ENCODE measurements at places on chromosomes 6 and 20.

DNA sequence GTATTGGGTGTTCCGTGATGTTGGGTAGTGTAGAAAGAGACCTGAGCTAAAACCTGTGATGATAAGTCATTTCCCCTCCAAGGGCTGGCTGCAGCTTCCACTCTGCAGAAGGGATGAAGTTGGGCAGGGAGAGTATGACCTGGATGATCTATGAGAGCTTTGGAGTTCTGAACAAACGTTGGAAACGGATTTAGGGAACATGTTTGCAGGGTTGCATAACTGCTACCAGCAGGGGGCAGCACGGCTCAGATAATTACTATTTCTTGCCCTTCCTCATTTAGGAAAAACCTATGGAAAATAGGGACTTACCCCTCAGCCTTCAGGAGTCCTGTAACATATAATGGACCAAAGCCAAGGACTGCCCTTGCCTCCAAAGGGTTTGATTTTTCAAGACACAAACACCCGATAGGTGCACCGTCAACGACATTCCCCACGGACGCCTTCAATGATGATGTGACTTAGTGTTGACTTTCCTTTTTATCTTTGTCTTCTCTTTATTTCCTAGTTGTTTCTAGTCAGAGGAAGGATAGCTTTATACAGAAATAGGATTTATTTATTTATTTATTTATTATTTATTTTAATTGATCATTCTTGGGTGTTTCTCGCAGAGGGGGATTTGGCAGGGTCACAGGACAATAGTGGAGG, 164.9 kb upstream of the SASH1 start:
- DNase-seq = no peak

DNA sequence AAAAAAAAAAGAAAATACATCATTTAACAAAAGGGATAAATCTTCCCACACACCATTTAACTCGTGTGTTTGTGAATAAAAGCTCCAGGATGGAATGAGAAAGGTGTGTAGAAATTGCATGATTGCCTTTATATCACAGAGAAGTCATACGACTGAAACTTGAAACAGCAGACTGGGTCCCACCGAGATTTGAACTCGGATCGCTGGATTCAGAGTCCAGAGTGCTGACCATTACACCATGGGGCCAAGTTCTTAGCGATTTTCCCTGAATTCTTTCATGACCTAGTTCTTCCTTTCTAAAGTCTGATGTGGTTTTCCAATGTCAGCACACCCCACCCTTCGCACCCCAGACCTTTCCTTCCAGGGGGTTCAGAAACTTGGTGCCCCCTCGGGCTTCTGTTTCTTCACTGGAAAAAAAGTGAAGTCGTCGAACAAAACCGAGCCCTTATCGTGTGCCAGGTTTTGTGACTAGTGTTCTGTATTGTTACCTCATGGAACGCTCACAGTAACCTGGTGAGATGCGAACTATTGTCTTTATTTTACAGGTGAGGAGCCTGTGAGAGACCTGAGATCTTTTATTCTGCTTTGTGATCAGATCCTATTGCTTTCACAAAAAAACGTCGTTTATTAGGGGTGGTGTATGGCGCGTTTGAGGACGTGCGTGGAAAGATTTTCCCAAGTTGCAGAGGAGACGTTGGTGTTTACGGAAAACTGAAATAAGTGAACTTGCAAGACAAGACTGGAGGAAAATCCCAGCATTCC, 120.8 kb downstream of the OR2B2 start:
- no peak for DNase-seq

- no peak for DNase-seq
Measured at GRCh38 chr6:39320363-39320984, 2.0 kb downstream of the KCNK16 start.

- no peak for DNase-seq
Measured at GRCh38 chr20:3996399-3996798, 19.0 kb downstream of the RNF24 start.

- no peak for DNase-seq
Measured at GRCh38 chr6:68639211-68639610, 4.1 kb downstream of the ADGRB3 start.

- peak; percentile 46 for DNase-seq
Measured at GRCh38 chr6:38057994-38058393, 238.5 kb downstream of the ZFAND3 start.

DNA sequence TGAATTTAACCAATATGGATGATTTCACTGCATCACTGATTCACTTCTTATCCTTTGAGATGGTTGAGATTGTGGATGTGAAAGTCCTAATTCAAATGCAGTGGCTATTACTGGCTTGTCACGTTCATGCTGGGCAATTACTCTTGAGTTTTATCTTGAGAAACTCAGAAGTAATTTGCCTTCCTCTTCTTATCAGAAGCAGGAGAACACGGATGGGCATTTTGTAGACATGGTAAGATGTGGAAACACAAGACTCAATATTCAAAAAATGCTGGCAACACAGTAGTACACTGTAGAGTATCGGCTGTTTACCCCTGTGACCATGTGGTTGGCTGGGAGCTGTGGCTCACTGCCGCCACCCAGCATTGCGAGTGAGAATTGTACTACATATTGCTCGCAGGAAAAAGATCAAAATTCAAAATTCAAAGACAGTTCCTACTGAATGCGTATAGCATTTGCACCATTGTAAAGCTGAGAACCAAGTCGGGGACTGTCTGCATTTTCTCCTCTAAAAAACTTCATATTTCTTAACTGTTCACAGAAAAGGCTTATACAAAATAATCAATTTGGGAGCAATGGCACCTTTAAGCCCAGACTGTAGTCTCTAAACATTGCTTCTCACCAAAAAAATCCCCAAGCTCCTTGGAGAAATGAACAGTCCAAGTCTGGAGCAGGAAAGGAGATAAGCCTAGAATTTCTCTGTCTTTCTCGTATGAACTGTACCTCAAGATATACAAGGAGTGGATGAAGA, 61.9 kb upstream of the ELOVL5 start:
- DNase-seq = peak; percentile 32

DNA sequence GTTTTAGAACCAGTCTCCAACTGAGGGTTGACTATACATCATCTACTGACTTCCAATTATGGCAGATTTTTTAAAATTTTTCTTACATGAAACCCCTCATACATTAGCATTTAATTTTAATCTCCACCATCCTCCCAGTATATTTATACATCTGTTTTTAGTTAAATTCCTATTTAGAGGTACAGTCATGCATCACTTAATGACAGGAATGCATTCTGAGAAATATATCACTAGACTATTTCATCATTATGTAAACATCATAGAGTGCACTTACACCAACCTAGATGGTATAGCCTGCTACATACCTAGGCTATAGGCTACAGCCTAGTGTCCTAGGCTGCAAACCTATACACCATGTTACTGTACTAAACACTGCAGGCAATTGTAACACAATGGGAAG, 316.7 kb upstream of the MARCKS start:
- DNase-seq = no peak

- no peak for DNase-seq
Measured at GRCh38 chr6:83442752-83443151, 11.9 kb upstream of the ME1 start.

GRCh38 chr6:34514593-34515472, 41.3 kb downstream of the SPDEF start:
- no peak for DNase-seq

- no peak for DNase-seq
Measured at GRCh38 chr6:92110403-92110802, 1309.0 kb downstream of the EPHA7 start.

- DNase-seq = no peak
Measured at GRCh38 chr20:49496043-49496442, 13.6 kb upstream of the KCNB1 start.

- DNase-seq = no peak
Measured at GRCh38 chr6:112352101-112352500, 5.0 kb downstream of the RFPL4B start.

- no peak for DNase-seq
Measured at GRCh38 chr6:36268478-36269275, 1.2 kb upstream of the PNPLA1 start.

DNA sequence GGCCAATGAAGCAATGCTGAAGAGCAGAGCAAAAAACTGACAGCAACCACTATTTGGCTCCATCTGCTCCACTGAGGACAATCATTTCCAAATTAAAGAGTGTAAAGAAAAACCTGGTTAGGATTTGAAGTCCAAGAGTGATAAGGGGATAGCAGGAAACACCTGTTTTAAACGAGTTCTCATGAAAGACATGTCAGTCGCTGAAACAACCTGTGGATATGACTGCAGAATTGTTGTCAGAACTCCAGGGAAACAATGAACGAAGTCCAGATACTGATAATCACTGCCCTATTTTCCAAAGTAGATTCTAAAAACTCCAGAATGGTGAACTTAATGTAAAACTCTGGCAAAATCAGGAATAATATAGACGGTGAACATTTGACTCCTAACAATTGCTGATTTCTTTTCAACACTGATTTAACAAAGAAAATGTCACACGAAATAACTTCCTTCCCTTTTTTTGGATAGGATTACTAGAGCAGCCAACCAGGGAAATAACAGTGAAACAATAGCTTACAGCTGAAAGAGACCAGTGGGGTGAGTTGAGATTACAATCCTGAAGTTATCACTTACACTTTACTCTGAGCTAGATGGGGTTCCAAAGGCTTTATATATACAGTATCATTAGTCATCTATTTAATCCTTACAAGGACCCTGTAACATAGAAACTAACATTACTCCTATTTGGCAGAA, 83.7 kb downstream of the ELOVL5 start:
- no peak for DNase-seq

- DNase-seq = no peak
Measured at GRCh38 chr20:33839591-33839990, 28.4 kb downstream of the CHMP4B start.

- DNase-seq = no peak
Measured at GRCh38 chr6:151176911-151177770, 62.6 kb upstream of the AKAP12 start.

DNA sequence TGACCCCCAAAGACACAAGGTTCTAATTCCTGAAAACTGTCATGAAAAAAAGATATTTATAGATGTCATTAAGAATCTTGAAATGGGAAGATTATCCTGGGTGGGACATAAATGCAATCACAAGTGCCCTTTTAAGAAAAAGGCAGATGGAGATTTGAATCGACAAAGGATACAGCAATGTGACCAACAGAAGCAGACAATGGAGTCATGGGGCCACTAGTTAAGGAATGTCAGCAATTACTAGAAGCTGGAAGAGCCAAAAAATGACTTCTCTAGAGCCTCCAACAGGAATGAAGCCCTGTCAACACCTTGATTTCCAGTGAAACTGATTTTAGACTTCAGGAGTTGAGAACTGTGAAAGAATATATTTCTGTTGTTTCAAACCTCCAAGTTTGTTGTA, 448.5 kb downstream of the MEI4 start:
- DNase-seq = no peak

DNA sequence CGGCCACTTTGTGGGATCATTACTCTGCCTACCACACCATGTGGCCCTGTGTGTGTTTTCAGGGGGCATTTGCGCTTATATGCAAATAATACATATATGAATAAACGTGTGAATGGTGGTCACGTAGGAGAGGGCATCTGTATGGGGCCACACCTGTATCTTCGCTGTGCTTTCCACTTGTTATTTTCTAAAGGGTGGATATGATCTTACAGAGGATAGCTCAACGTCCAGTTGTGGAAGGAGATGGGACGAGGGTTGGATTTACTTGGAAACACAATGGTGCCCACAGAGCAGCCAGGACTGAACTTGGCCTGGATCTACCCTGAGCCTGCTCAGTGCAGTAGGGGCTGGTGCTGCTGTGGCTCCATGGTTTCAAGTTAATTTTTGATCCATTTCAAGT, 93.3 kb downstream of the YTHDF1 start:
- no peak for DNase-seq

DNA sequence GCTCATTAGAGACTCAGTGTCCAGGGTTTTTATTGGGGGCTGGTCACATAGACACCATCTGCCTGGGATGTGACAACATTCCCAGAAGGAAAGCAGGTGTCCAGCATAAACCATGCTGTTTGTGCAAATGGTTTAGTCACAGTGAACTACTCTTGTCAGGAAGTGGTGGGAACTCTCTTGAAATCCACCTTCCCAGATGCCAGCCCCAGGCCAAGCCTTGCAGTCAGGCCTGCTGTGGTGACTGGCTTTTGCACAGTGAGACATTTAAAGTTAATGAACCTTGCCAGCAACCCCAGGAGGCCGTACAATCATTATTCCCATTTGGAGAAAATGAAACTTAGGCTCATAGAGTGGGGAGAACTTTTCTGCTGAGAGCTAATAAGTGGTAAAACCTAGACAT, 242.5 kb upstream of the KCNG1 start:
- no peak for DNase-seq

Measured in stimulated activated CD4-positive, alpha-beta T cell treated with anti-CD3 and anti-CD28 coated beads, Interleukin-2, amount 100 ng/mL, for 4 hours (primary cell).